ENCODE measurements at places on chromosomes 5 and 9.
A peak's percentile ranks its signal among the peaks of the same experiment; 100 is the strongest.

DNA sequence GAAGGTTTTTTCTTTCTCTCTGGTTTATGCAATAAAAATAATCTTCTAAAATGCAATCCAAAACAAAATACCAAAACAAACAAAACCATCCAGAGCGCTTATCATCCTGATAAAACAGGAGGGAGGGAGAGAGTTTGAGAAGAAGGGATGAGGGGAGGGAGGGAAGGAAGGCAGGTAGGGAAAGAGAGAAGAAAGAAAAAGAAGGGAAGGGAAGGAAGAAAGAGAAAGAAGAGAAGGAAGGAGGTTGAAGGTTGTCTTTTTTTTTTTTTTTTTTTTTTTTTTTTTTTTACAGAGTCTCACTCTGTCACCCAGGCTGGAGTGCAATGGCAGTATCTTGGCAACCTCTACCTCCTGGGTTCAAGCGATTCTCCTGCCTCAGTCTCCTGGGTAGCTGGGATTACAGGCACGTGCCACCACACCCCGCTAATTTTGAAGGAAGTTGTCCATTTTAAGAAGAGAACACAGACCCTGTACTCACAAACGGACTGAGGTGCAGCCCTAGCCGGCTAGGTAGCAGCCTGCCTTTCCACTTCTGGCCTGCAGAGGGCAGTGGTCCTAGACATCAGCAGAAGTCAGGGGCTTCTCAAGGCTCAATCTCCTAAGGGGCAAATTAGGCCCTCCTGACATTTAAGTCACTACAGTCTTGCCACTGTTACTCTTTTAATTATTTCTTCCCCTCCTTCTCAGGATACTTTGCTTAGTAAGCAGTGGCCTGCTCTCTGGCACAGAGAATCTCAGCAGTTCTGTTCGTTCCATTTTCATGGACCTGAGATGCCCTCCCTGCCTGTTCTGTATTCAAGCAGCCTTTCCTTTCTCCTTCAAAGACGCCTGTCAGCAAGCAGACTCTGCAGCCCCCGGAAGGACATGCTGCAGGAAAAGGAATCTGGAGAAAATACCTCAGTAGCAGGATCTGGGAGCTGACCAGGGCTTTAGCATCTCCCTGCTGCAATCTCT, 76.4 kb downstream of the EPB41L4B start:
- peak; percentile 41 for DNase-seq

DNA sequence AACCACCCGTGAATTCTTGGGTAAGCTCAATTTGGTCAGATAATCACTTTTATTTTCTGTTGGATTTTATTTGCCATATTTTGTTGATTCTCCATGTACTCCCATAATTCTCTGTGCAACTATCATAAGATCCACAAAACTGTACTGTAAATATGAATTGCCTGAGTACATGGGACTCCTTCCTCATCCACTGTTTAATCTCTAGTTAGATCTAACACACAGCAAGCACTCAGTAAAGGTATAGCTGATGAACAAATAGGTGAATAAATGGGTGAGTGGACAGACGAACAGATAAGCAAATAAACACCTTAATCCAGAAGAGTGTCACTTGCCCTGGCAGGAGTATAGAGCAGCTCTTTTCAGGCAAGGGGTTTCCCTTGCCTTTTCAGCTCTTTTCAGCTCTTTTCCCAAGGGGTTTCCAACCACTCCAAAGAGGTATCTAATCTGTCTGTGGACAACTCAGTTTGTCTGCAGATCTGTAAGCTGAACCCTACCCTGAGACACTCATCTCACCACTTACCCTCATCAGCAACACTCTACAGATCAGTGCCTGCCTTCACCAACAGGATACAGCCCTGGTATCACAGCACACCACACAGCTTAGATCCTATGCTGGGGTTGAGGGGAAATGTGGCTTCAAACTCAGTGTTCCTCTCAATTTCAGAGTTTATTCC, 51.2 kb downstream of the SIL1 start:
- DNase-seq: no peak

DNA sequence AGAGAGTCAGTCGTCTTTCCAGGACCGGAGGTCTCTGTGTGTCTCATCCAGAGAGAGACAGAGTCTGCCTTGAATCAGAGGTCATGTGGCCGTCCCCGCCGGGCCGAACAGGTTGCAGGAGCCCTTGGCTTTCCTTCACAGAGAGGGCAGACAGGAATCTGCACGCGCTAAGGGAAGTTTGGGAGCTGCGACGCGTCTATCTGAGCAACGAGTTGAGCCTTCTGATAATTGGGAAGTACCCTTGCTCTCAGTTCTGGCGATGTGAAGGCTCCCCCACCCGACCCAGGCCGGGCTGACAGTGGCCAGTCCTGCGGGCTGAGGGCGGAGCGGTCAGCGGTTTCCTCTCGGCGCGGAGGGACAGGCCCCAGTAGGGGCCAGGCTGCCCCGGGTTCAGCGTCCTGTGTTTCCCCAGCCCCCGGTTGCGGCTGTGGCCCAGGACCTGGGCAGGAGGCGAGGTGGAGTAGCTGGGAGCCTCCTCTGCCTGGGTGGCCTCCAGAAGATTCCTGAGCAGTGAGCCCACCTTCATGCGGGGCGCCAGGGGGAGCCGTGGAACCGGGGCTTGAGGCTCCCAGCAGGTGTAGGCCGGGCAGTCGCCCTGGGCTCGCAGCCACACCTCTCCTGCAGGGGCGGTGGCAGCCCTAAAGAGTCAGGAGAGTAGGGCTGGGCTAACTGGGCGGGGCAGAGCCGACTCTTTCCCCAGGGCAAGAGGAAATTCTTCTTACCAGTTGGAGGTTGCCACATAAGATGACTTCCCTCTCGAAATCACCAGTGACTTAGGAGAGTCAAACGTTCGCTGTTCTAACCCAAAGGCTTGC, 13.9 kb downstream of the NR2F1 start:
- no peak for DNase-seq

GRCh38 chr9:86281593-86282076, 703 bp downstream of the ISCA1 start:
- no peak for DNase-seq

DNA sequence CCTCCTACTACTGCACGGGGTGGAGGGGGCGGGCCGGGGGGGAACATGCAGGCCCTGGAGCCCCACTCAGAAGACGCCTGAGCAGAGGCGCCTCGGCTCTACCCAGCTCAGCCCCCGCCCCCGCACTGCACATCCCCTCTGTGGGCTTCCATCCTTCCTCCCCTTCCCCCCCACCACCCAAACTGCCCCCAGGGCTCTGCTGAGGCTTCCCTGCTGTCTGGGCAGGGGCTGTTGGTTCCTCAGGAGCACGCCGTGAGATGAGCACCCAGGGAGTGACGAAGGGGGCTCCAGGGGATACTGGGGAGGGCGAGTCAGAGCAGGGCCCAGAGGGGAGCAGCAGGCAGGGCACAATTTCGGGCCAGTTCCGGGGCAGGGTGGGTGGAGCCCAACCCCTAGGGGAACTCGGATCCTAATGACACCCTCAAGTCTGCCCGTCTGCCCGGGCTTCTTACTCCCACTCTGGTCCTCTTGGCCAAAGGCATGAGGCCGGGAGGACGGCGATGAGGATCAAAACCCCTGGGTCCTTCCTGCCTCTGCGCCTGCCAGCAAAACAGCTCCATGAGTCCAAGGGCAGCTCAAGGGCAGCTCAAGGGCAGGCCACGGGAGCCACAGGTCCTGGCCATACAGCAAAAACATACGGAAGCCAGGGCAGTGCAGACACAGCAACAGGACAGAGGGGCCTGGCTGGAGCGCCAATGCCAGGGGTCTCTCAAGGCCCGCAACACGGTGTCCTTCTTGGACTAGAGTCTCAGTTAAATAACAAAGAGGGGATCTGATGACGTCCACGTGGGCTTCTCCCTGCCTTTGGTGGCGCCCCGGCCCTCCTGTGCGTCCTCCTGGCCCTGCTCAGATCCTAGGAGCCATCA, 200.9 kb downstream of the AUH start:
- DNase-seq: no peak

DNA sequence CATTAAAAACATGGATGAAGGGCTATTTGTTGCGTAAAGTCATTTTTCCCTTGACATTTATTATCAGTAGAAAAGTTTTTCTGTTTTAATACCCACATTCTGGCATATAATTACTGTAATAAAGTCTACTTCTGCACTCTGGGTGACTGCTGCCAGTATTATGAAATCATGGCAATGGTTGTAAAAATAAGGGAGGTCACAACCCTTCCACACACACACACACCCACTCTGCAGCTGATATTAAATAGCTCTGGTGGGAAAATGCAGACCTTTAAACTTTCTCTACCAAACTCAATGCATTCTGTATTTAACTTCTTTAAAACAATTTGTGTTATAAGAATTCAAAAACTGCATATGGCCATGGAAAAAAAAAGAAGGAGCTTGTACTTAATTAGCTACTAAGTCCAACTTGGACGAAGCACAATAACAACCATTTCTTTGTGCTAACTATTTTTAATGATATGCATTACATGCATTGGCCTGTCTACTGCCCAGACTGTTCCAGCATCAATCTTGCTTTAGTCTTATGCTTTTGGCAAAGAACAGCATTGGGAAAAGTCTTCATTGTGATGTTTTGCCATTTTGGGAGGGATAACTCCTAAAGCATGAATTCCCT, 137.6 kb upstream of the MAP3K1 start:
- no peak for DNase-seq

DNA sequence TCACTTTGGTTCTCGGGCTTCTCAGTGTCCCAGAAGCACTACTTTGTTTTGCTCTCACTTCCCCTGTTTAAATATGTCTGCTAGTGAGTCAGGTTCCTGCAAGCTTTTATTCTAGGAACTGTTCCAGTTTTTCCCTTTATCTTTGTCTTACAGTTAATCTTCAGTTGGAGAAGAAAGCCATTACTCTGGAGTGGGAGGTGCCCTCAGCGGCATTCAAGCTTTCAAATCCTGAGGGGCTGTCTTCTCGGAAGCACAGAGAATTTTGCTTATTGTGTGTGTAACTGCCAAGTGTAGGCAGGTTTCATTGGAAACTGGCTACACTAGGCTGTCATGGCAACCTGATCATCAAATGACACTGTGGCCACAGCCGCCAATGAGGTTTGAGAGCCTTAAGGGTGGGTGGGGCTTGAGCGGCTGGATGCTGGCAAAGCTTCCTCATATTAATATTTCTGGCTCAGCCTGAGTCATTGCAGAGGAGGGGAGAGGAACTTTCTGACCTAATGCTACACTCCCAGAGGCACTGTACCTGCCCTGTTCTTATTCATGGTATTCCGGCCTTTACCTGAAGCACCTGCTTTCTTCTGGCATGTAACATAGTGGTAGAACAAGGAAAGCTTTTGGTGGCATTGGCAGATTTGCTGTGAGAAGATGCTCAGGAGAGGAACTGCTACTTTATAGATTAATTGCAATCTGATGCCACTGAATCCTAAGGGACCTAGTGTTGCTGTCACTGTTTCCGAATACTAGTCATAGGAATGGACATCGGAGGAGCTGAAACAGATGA, 26.3 kb downstream of the SLC25A25 start:
- peak; percentile 31 for DNase-seq

GRCh38 chr9:20624201-20625002, 2.1 kb upstream of the MLLT3 start:
- DNase-seq: no peak

DNA sequence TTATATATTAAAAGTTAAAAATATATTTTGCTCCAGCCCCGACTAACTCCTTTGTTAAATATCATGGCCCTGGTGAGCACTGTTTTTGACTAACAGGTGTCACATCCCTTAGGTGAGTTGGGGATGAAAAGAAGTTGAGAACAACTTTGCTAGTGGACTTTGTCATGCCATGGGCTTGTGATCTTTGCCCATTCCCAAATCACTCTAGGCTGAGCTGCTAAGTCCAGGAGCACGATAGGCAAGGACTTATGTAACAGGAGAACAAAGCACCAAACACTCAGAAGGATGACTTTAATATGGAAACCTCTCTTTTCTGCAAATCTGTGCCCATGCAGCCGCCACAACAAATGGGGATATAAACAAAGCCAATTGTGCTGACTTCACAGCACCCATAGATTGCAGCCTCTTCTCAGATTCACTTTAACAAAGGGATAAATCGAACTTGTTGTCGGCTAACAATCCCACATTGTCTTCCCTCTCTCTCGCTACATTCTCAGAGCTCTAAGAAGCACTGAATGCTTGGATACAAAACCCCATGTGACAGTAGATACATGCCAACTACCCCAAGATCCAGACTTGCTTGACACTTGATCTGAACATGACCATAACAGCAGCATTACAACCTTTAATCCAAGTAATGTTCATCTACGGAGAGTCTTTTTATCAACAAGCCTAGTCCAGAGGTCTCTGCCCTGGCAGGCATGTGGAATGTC, 86.8 kb upstream of the CD180 start:
- DNase-seq: no peak

GRCh38 chr9:114829574-114830440, 24.0 kb upstream of the TNFSF15 start:
- DNase-seq: no peak

DNA sequence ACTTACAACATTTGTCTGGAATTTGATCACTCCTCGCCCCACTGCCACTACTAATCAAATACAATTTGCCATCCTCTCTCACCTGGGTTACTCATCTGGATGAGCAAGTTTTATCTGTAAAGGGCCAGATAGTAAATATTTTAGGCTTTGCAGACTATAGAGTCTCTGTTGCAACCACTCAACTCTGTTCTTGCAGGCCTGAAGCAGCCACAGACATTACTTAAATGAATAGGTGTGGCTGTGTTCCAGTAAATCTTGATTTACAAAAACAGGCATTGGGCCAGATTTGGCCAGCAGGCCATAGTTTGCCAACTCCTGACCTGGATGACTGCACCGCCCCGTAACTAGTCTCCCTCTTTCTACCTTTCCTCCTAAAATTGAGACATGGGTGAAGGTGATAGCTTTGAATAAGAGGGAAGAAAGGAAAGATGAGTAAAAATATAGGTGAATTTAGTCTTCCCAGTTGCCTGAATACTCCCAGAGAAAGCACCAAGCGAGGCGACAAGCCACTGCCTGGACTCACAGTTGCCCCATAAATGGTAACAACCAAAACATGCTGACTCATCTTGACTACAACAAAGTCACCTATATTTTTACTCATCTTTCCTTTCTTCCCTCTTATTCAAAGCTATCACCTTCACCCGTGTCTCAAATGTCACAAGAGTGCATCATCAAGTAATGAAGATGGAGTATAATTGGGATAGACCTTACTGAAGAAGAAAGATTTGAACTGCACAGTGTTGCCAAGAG, 32.5 kb upstream of the SCAMP1 start:
- no peak for DNase-seq
